ENCODE measurements at places on chromosomes 13 and 19.

DNA sequence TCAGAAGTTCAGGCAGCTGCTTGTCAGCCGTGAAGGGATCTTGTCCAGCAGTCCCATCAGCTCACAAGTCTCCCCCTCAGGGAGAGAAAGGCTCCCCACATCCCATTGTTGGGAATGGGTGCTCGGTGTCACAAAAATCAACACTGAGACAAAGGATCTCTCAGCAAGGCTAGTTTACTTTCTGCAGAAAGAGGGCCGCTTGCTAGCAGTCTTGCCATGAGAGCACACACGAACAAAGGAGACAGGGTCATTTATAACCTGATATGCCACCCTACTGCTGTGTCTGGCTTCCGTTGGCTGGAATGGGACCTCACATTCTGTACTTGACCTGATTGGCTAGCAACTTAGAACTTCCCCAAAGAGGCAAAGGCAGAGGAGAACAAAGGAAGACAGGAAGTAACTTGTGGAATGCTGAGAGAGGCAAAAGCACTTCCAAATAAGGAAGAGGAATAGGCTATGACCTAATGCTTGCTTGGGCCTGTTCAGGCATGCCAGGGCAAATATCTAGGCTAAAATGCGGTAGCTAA lies 8.7 kb upstream of the IGFL3 start:
- DNase-seq, result peak; percentile 9

DNA sequence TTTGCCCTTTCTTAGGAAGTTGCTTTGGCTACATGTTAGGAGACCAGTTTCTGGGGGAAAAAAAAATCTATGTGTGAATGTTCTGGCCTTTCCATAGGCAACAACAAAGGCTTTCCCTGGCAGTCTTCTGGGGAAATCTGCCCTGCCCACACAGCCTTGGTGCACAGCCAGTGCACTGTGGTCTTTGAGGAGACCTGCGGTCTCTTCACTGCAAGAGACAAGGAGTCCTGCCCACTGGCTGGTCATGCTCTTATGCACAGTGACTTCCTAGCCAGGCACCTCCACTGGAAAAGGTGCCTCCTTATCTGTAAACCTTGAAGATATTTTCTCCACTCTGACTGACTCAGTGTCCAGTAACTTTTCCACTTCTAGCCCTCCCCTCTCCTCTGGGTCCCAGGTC lies 155.1 kb downstream of the SUCLA2 start:
- DNase-seq, result no peak

DNA sequence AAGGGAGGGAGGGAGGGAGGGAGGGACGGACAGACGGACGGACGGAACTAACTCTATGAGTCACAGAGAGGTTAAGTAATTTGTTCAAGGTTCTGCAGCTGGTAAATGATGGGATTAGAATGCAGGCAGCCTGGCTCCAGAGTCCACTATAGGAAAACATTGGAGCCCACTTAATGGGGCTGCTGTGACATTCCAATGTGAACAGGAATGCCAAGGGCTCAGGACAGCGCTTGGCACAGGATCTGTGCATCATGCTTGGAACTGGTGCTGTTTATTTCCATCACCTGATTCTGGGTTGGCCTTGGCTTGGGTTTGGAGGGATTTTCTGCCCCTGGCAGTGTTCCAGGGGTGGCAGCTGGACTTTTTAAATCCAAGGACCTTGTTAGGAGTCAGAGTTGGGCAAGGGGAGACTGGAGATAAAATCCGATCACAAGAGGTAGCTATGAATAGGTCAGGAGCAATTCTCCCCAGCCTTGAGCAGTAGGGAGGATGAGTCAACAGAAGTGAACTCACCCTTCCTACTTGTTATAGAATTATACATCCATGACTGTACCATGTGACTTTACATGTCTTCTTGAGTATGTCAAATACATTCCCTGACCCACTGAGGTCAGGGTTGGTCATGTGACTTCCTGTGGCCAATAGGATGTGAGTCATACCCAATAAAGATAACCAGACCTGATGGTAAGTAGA lies 7.8 kb upstream of the HIF3A start:
- no peak for DNase-seq

- DNase-seq, result no peak
Observed at GRCh38 chr19:46951171-46951986, 68.3 kb upstream of the NPAS1 start.

DNA sequence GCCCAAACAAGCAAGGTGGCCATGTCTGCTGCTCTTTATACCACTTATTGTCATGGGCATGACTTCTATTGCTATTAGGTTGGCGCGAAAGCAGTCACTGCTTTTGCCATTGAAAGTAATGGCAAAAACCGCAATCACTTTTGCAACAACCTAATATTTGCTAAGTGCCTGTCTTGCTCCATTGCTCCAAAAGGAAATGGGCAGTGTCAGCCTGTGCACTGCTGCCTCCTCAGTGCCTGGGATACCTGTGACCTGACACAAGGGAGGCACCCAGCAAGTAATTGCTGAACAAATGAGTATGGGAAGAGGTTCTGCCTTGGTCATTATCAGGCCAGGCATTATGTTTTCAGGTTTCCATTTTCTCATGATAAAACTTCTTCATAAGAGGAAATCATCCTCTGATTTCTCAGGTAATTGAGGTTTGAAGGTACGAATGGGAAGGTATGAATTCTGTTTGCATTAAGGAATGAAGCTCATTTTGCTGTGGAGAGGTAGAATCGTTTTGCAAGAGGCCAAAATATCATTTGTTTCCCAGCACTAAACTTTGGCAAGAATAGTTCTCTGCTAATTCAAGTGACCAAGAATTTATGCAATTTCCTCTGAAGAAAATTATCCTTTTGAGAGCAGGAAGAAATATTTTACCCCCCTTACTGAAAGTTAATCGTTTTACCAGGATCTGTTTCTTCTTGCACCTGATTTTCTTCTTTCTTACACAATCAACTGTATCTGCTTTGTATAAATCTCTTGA lies 128.4 kb upstream of the SPRY2 start:
- DNase-seq, result no peak

DNA sequence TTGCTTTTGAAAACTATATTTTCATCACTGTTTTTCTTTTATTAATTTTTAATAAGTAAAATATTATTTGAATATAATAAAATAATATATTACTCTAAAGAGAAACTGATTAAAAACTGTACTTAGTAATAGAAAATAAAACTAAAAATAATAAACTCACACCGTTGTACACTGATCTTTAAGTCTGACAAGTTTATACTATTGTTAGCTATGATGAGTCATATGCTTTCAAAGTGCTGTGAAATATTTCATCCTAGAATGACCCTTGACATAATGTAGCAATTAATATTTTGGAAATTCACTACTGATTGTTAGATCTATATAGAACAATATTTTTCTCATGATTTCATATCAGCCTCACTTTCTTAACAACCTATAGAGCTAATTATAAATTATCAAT lies 1040.6 kb upstream of the SPRY2 start:
- DNase-seq, result no peak

- no peak for DNase-seq
Observed at GRCh38 chr13:85262499-85262898, 536.7 kb downstream of the SLITRK6 start.

DNA sequence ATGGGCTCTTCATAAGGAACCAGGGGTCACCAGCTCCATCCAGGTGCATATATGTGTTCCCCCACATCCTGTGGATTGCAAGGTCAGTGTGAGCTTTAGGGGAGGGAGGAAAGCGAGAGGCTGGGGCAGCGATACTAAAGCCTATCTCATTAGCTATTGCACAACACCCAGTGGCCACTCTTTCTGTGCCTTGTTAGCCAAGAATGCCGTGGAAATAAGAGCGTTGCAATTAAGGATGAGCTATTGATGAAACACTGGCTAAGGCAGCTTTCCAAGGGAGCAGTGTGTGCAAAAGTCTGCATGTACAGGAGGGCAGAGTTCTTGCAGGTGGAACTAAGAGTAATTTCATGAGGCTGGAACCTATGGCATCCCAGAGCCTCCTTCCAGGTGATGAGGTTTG lies 17.6 kb downstream of the TNFSF11 start:
- DNase-seq, result no peak

- no peak for DNase-seq
Observed at GRCh38 chr13:98348466-98349200, 171.6 kb upstream of the RNF113B start.

GRCh38 chr19:38974624-38975213 lies 823 bp downstream of the FBXO17 start:
- DNase-seq, result no peak

GRCh38 chr19:33724721-33725060 lies 72.0 kb upstream of the KCTD15 start:
- DNase-seq, result no peak

- no peak for DNase-seq
Observed at GRCh38 chr19:46635920-46636761, at the start of gene GNG8. TSS of gene GNG8 (minus strand) at chr19:46636202. CDS start at chr19:46634682, 1,520 bp downstream.

- no peak for DNase-seq
Observed at GRCh38 chr13:99958406-99959126, 13.0 kb downstream of the ZIC5 start.

DNA sequence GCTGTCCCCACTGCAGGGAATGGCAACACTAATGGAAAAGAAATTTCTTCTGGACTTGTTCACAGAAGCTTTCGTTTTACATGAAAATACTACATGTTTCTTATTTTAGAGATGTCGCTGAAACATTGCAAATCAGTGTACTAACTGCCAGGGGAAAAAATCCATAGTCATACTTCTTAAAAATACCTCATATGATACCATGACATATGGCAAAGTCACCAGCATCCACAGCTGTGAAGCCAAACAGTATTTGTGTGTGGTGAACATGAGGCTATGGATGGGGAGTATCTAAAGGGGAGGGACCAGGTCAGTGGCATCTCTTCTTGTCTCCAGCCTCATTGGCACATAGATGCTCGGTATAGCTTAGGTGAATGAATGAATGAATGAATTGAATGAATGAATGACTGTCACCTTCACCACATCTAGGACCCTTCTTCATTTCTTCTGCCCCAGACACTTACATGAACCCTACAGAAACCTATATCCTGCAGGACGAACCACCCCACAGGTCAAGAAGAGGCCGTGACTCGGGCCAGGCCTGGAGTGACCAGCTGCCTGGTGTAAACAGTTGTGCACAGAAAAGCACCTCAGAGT lies 14.6 kb upstream of the CD33 start:
- DNase-seq, result no peak

All from NCI-H1417 treated with DMSO at 0.1 percent for 48 hours (cell line).